ENCODE measurements at places on chromosomes 7 and 10.

- no peak for DNase-seq
These were observed 343.0 kb downstream of the CRPPA start for GRCh38 chr7:16078076-16078952.

DNA sequence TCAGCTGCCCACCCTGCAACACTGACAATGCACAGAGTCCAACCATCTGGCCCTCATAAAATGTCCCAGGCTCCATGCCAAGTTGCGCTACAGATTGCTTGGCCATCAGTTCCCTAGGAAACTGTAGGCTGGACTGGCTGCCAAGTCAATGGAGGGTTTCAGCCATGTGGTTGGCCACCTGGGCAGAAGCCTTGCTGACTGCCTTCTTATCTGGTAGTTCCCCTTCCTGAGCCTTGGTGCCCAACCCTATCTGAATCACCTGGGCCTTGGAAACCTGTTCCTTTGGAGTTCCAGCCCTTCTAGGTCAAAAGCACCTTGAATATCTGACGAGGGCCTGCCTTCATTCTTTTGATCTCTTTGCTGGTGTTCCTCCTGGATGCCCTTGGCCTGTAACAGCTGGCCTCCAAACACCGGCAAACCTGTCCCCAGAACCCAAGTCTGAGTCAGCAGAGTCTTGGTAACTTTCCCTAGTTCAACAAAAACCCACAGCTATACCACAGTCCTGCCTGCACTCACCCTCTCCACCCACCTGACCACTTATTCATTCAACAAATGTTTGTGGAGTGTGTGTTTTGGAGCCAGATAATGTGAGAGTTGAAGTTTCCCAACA, 37.4 kb upstream of the KDM7A start:
- DNase-seq, result no peak

DNA sequence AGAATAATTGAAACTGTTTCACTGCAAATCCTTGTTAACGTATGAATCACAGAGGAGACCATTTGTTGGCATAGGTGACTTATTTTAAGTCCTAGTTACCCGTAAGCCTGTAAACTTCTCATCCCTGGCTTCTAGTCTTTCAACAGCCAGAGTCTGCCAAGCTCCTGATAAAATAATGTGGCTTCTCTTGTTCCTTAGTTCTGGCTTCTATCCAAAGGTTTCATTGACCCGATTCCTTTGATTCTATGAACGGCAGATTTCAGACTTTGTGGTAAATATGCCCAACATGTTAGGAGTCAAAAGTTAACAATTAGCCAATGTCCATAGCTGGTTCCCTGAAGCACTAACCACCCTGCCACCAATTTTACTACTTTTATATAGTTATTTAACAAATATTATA, 23.3 kb downstream of the DNAH11 start:
- DNase-seq, result no peak

GRCh38 chr7:133561396-133561795, 308.5 kb downstream of the EXOC4 start:
- no peak for DNase-seq

Data from activated T-helper 1 cell treated with anti-CD3 and anti-CD28 coated beads, Interleukin-2, amount 50 U/mL, for 16 hours (primary cell).